ENCODE measurements at places on chromosomes 5 and 9. TPM values are rescaled to one million over a fixed set of nuclear protein-coding genes. Genes with fewer than 3 reads are reported as not detected.
A peak's percentile ranks its signal among the peaks of the same experiment; 100 is the strongest.

Gene GNA14
- 11.3 TPM for total RNA-seq

GRCh38 chr9:5820425-5820824 lies 12.5 kb downstream of the ERMP1 start:
- no peak for DNase-seq

GRCh38 chr5:180424094-180424493 lies 70.1 kb upstream of the CNOT6 start:
- no peak for DNase-seq

DNA sequence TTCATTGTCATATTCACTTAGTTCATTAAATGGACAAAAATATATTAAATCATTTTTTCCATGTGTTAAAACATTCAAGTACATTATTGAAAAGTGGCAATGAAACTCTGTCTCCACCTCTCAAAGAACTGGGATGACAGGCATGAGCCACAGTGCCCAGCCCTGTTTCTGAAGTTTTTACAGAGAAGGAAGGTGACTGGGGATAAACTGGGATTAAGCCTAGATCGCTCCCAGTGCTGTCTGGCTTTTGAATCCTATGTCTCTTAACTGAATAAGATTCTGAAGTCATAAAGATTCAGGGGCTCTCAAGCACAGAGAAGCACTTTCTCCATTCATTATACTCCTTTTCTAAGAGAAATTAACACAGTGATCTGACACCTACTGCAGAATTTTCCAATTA lies 88.3 kb downstream of the SLC38A9 start:
- DNase-seq = no peak

DNA sequence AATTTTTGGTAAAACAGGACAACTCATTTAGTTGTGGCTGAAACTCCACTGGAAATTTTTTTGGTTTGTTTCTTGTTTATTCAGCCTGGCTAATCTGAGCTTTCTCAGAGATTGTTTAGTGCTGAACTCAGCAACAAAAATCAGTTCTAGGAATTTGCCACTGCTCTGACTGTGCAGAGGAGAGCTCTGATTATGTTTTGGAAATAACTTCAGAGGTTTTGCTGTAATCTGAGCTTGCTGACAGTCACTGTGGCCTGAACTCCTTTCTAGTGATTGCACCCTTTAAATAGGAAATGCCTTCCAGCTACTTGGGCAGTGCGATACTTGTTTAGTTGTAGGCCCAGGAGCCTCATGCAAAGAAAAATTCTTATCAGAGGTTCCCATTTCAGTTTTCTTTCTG lies 60.2 kb downstream of the OSTF1 start:
- DNase-seq = no peak

GRCh38 chr5:17925276-17925675 lies 291.0 kb downstream of the TAF11L14 start:
- no peak for DNase-seq

Gene GPR107
- 39.6 TPM for total RNA-seq

DNA sequence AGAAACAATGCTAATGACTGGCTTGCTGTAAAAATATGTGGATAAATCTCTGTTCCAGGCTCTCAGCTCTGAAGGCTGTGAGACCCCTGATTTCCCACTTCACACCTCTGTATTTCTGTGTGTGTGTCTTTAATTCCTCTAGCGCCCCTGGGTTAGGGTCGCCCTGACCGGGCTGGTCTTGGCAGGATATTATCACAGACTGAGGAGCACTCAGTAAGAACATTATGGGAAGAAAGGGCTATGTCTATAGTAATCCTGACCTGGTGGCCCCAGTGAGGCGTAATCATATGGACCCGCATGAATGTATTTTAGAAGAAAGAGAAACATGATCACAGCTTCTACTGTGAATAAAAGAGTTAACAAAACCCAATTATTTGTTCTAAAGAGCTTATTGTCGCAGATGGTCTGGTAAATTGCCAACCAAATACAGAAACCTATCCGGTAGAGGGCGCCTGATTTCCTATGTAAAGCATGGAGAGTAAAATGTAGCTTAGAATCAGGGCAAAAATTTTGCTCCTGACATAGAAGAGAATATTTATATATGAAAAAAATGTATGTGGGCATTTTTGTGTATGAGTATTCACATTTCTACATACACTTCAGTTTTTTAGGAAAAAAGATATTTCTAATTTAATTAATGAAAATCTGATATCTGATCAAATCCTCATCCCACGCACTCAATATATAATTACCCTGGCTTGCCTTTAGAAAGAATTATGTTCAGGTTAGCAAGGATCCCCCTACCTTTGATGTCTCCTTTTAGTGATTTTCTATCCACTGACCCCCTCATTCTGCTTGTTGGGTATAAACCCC lies 5.8 kb upstream of the IFNA1 start:
- peak; percentile 25 for DNase-seq

Gene CDH9
- total RNA-seq = not detected

DNA sequence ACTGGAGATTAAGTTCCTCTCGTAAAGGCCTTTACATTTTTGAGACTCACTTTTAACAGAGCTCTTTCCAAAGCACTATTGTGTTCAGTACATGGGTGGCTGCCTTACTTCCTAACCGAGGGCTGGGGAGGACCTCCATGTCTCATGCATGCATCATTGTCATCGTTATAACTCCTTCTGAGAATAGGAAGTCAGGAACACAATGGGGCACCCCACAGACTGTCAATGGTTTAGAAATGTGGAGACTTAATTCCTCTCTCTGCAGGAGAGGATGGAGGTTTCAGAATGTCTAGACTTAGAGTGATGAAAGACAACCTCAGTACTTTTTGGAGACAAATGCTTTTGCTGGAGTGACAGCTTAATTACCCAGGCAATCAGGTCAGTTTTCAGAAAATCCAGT lies 83.9 kb downstream of the PRLR start:
- DNase-seq = no peak

- no peak for DNase-seq
Observed at GRCh38 chr9:117714282-117714681, 10.1 kb downstream of the TLR4 start.
